ENCODE measurements at places on chromosomes 11 and 22.
A peak's percentile ranks its signal among the peaks of the same experiment; 100 is the strongest.

- no peak for DNase-seq
These were observed 2.8 kb downstream of the EFEMP2 start for GRCh38 chr11:65869643-65870306.

DNA sequence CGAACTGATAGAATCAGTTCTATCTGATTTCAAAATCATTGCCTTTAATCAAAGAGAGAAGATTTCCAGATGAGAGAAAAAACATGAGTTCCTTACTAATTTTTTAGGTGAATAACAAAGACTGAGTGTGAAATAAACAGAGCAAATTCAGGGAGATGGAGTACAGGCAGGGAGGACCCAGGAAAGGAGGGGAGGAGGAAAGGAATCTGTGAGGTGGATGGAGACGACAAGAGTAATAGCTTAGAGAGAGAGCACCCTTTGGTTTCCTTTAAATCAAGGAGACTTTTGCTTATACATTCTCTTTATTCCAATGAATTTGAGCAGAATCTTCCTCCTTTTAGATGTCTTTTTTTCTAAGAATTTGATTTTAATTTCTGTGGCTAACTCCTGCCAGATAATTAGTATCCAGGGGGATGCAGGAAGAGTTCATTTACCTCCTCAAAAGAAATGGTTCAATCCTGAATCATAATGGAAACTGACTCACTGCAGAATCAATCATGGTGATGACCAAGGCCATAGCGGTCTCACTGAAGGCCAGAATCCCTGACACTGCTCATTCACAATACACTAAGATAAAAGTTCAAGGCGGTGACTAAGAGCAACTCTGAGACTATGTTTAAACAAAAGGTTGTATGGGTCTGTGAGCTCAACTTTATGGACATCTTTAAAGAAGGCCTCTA lies 234.0 kb upstream of the ZC3H12C start:
- DNase-seq, result no peak

- peak; percentile 18 for DNase-seq
These were observed 228.9 kb downstream of the CTTN start for GRCh38 chr11:70627219-70627618.

DNA sequence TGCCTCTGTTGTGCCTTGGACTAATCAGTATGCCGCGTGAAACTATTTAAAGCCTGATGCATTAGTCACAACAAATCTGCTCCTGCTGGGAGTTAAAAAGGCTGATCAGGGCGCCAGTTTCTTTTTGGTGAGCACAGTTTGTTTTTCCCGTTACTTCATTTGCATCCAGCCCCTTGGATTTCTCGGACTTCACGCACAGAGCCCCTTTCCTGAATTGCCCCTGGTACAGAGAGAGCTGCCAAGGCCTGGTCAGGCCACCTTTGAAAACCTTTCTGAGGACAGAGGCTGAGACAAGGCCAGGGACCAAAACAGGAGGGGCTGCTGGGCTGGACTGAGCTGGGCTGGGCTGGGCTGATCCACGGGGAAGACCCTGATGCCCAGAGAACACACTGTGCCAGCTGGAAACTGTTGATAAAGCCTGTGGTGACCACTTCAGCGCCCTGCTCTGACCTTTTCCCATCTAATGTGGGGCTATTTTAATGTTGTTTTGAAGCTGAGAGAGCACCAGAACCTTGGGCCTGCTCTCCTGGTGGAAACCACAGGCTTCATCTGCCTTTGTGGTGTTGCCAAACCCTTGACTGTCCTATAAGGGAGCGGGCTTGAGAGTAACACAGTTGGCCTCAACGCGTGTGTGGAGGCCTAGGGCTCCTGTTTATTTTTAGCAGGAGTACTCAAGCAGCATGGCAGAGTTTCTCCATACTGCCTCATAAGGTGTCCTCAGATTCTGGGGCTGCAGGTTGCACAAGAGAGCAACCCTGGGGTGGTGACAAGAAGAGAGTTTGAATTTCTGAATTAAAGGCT lies 44.2 kb downstream of the NAV2 start:
- no peak for DNase-seq

GRCh38 chr11:64073542-64073941 lies 37.8 kb downstream of the FLRT1 start:
- DNase-seq, result no peak

- DNase-seq, result peak; percentile 45
These were observed 24.4 kb upstream of the FBLN1 start for GRCh38 chr22:45478108-45478771.

GRCh38 chr11:34459507-34460162 lies 20.9 kb downstream of the CAT start:
- no peak for DNase-seq

- DNase-seq, result no peak
These were observed 28.6 kb downstream of the RIBC2 start for GRCh38 chr22:45442116-45442515.

GRCh38 chr11:113234888-113235287 lies 79.5 kb upstream of the TTC12 start:
- DNase-seq, result no peak

DNA sequence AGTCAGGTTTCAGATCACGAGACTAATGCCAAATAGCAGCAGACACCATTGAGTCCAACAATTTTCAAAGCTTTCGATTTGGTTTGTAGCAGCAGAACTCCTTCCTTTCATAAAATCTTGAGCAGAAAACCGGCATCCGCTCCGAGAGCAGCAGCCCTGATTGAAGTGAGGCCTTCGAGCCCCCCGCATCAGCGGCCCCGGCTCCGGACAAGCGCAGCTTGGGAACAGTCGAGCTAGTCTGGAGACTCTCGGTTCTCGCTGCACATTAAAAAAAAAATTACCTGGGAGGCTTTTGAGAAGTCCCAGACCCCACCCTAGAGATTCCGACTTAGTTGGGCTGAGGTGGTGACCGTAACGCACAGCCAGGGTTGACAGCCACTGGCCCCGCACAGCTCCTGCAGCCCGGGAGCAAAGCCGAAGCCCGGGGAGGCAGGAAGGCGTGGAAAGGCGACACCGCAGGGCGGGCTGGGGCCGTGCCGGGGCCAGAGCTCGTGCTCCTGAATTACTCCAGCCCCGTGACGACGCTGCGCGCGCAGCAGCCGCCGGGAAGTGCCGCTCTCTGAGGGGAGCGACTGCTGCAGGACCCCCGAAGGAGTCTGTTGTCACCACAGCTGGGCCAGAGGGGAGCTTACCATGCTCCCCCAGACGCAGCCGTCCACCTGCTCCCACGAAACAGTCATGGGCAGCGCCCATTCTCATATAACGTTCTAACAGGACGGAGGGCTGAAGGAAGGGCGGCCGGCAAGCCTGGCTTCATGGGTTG lies 57.8 kb downstream of the SPATA19 start:
- DNase-seq, result peak; percentile 25

DNA sequence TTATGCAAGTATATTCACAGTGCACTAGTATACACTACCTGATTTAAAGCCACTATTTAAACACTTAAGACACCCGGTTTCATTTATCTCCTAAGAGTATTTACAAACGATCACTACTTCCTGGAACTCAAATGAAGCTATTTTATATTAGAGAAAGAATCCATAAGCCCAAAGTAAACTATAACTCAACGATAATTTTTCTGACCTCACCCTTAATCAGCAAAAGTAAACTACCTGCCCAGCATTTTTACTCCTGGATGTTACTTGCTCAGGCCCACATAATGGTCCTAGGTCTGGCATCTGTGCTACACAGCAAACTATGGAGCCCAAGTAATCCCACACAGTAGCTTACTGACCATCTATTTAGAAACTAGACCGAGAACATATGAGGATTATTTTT lies 33.4 kb downstream of the TSG101 start:
- no peak for DNase-seq

- no peak for DNase-seq
These were observed 152.2 kb downstream of the SPATA19 start for GRCh38 chr11:133693110-133693509.

DNA sequence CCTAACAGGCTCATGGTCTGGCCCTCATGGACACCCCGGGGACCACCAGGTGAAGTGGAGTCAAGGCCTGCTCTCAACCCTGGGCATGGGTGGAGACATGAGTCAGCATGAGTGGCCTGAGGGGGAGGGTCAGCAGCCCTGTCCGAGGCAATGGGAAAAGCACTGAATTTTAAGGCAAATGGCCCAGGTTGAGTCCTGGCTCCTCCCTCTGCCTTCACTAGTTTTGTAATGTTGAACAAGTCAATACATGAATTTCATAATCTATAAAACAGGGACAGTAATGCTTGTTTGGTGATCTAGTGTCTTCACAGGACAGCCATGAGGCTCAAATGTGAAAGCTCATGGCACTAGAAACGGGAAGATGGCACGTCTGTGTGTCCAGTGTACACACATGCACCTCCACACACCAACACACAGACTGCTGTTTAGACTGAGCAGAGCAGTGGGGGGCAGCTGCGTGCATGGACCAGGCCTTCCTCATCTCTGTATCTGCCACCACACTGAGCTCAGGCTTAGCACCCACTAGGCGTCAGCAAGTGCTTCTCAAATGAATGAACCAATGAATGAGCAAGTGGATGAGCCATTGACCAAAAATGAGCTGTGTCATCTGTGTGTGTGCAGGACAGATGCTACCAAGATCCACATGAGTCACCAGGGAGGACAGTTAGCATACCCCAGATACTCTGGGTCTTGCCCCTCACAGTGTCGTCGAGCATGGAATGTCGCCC lies 63.4 kb downstream of the NRXN2 start:
- DNase-seq, result no peak

DNA sequence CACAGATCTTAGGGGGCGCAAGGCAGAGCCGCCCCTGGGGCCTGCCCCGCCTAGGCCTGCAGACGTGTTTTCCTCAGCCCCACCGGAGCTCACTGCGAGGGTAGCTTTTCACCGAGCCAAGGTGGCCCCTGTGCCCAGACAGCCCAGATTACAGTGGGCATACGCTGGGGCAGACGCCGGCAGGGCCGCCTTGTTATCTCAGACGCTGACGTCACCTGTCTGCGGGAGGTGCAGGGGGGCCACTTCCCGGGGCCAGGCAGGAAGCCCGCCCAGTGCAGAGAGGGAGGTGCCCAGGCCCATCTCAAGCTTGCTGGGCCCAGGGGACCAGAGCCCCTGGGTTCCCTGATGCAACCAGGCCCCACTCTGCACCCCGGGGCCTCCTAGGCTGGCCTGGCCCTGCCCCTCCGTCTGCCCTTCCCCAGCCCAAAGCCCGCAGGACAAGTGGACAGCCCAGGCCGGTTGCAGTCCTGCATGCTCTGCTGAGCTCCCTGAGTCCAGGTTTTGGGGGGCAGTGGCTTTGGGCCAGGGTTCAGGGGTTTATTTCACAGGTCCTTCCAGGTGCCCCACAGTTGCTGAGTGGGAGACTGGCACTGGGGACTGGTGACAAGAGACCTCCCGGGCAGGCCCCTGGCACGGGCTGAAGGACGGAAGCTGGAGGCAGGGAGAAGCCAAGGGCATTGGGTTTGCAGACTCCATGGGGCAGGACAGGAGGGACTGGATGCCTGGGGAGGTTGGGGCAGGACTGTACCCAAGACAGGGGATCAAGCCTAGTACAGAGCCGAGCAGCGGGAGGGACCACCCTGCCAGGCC lies 38.6 kb downstream of the IGF2 start:
- DNase-seq, result no peak

DNA sequence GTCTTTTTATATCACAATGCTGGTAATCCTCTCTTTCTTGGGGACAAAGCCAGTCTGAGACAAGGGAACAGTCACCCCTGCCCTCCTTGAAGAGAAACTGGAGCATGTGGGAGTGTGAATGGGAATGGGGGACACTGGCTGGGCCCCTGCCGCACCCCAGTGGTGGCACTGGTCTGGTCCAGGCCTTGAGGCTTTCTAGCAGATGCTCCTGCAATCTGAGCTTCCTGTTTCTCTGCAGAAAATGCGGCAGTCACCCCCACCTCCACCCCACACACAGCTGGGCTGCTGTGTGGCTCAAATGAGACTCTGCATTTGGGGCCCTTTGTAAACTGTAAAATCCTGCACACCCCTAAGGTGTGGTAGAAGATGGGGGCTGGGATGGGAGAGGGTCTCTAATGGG lies 6.6 kb upstream of the MARK2 start:
- DNase-seq, result no peak

GRCh38 chr11:126751242-126751641 lies 249.3 kb downstream of the KIRREL3 start:
- no peak for DNase-seq

- no peak for DNase-seq
These were observed 7.2 kb downstream of the NDUFC2 start for GRCh38 chr11:78072455-78072854.

- DNase-seq, result no peak
These were observed 66.5 kb downstream of the PPME1 start for GRCh38 chr11:74237541-74237940.

DNA sequence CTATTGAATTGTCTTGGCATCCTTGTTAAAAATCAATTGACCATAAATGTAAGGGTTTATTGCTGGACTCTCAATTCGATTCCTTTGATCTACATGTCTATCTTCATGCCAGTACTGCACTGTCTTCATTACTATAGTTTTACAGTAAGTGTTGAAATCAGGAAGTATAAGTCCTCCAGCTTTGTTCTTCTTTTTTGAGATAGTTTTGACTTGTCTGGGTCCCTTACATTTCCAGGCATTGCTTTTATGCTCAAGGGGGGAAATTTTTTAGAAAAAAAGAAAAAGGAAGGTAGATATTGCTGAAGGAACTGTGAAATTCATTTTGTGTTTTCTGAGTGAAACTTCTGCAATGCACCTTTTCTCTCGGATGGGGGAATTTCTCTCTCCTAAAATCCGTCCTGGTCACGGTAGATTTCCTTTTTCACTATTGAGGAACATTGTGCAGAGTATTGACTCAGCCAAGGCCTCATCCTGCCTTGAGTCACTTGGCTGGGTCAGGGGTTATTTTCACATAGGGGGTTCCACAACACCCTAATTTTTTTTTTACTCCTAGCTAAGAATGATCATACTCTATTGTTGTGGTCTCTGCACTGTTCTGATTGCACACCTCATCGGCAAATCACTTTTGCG lies 2.8 kb upstream of the ACER3 start:
- DNase-seq, result no peak

DNA sequence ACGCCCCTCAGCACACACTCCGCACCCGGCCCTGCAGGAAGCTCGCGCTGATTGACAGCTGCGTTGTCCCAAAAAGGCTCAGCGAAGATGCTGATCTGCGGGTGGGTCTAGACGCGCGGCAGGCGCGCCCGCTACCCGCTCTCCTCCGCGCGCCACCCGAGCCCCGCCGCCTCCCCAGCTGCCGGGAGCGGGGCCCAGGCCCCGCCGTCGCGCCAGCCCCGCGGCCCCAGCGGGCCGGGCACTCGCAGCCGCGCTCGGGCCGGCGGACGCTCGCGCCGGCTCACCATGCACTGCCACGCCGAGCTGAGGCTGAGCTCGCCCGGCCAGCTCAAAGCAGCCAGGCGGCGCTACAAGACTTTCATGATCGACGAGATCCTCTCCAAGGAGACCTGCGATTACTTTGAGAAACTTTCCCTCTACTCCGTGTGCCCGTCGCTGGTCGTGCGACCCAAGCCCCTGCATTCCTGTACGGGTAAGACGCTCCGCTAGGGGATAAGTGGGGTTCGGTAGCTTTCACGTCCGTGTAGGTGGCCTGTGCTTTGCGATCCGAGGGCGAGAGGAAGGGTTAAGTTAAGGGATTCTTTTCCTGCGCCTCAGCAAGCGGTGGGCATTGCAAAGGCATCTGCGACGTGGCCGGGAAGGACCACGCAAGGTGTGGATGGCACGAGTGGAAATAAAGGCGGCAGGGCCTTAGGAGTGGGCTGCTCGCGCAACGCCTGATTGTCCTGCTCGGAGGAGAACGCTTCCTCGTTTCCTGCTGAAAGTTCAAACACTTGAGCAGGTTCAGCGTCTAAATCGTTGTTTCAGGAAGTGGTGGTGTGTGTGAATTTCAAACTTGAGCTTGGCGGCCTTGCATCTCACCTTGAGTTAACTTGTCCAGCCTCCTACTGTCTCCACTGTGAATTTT lies at the start of gene BARX2:
Gene BARX2, plus strand, starts transcription at position 98 of the 907 bp plus-strand sequence. Its CDS starts 188 bp downstream, at position 286.
- peak; percentile 89 for DNase-seq

All from hepatocyte (in vitro differentiated cells).